ENCODE measurements at places on chromosomes 7 and 10.

GRCh38 chr10:132458586-132459300 is 61.7 kb downstream of the PWWP2B start:
- DNase-seq, result no peak

GRCh38 chr7:134667899-134668298 is 21.2 kb downstream of the BPGM start:
- no peak for DNase-seq

GRCh38 chr10:43203448-43204041 is 63.3 kb downstream of the RASGEF1A start:
- DNase-seq, result no peak

GRCh38 chr10:126497672-126498071 is 109.4 kb upstream of the ADAM12 start:
- no peak for DNase-seq

DNA sequence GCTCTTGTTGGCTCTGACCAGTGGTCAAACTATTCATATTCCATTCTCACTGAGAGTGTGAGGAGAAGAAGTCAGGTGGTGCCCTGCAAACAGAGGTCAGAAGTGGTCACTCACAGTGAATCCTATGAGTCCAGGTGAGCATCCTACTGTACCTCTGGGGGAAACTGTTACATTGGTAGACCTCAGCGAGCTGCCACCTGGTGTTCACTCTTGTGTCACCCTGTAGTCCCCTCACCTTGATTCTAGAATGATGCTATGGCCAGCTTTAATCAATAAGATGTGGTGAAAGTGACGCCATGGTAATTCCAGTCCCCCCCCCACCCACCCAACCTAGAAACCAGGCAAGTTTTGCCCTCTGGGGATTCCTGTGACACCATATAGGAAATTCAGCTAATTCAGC is 1.2 kb upstream of the AMPH start:
- DNase-seq, result no peak

GRCh38 chr7:81449105-81449504 is 320.7 kb downstream of the HGF start:
- DNase-seq, result no peak

- DNase-seq, result no peak
Observed at GRCh38 chr7:70693686-70694433, 438.1 kb upstream of the GALNT17 start.

DNA sequence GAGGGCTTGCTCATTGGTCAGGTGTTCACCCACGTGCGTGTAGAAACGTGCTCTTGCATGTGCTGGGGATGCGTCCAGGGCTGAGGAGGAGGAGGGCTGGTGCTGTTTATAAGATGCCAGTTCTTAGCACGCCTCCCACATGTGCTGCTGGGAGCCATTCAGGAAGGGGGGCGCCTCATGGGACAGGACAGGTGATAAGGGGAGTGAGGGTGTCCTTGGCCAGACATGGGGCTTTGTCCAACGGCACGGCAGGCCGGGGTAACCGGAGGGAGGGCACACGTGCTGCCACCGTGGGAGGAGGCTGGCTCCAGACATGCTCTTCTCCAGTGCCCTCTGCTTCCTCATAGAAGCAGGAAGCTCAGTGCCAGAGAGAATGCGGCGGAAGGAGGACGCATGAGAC is 150.0 kb downstream of the ZMYND11 start:
- no peak for DNase-seq

GRCh38 chr7:140689199-140690152 is 7.0 kb upstream of the NDUFB2 start:
- DNase-seq, result no peak

DNA sequence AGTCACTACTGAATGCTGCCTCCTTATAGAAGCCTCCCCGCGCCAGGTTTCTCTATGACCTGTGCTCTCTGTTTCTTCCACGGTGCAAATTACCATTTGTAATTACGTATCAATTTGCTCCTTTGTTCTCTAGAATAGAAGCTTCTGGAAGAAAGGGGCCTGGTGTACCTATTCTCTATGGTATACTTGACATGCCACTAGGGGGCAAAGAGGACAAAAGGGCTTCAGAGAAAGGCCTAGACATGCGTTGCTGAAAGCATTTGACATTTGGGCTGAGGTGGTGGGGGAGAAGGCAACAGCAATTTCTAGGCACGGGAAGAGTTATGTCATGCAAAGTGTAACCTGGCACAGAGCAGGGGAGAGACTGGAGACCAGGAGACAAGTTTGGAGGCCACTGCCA is 148.7 kb downstream of the WDR11 start:
- no peak for DNase-seq

- DNase-seq, result no peak
Observed at GRCh38 chr10:43287056-43288007, 20.5 kb upstream of the RASGEF1A start.

- DNase-seq, result no peak
Observed at GRCh38 chr7:43871064-43871463, 1.7 kb upstream of the MRPS24 start.

- DNase-seq, result no peak
Observed at GRCh38 chr7:157501581-157501980, 164.8 kb downstream of the DNAJB6 start.

- no peak for DNase-seq
Observed at GRCh38 chr7:22093001-22093400, 147.3 kb upstream of the CDCA7L start.
